ENCODE measurements at places on chromosomes 13 and 19.

DNA sequence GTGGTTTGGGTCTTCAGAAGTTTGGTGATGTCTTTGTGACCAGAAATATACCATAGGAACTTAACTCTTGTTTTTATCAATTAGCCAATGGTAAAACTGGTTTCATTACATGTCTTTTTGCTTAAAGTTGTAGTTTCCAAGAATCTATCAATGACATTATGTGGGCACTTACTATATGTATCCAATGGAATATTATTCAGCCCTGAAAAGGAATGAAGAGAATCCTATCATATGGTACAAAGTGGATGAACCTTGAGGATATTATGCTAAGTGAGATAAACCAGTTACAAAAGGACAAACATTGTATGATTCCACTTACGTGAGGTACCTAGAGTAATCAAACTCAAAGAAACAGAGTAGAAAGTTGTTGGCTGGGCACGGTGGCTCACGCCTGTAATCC is 26.4 kb downstream of the RCBTB1 start:
- no peaks in the 10 kb centered on the region for H3K27me3 ChIP-seq
- H3K4me3 ChIP-seq, result no peak overlapping the region
- DNase-seq, result no peak
- no peaks in the 10 kb centered on the region for H3K4me1 ChIP-seq

GRCh38 chr19:2266183-2266993 is 10.2 kb upstream of the JSRP1 start:
- no peaks in the 10 kb centered on the region for H3K4me1 ChIP-seq
- H3K36me3 ChIP-seq, result no peaks in the 10 kb centered on the region
- no peak overlapping the region for H3K4me3 ChIP-seq
- H3K27me3 ChIP-seq, result no peaks in the 10 kb centered on the region

GRCh38 chr13:45113233-45114224 is 6.8 kb upstream of the GTF2F2 start:
- H3K27ac ChIP-seq, result no peak overlapping the region
- H3K36me3 ChIP-seq, result no peaks in the 10 kb centered on the region
- H3K4me1 ChIP-seq, result no peaks in the 10 kb centered on the region
- no peaks in the 10 kb centered on the region for H3K27me3 ChIP-seq

- H3K36me3 ChIP-seq, result no peaks in the 10 kb centered on the region
- no peaks in the 10 kb centered on the region for H3K27me3 ChIP-seq
- no peaks in the 10 kb centered on the region for H3K4me1 ChIP-seq
- no peak overlapping the region for H3K27ac ChIP-seq
- no peak for DNase-seq
Observed at GRCh38 chr13:90477216-90477615, 870.3 kb upstream of the MIR17HG start.

- peak overlapping the region; percentile 64 for H3K27ac ChIP-seq
- H3K4me3 ChIP-seq, result no peak overlapping the region
- DNase-seq, result peak; percentile 56
- peaks cover 6% of the 10 kb centered on the region for H3K4me1 ChIP-seq
- H3K36me3 ChIP-seq, result no peaks in the 10 kb centered on the region
- H3K27me3 ChIP-seq, result no peaks in the 10 kb centered on the region
Observed at GRCh38 chr13:24215732-24216131, 55.2 kb downstream of the SPATA13 start.

DNA sequence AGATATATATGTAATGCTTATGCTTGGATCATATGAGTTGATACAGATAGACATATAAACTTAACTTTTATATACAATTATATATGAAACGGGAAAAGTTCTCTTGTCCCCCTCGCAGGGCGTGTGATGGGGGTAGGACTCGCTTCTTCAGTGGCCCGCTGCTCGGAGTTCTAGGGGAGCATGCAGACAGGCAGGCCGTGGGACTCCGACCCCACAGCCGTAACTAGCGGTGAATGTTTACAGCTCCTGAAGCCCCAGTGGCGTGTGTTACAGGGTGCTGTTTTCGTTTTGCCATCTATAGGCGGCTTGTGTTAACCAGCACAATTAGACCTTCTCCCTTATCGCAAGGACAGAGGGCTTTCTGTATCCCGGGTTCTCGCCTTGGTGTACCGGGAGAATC is 1899.8 kb downstream of the PCDH9 start:
- no peaks in the 10 kb centered on the region for H3K36me3 ChIP-seq
- H3K27me3 ChIP-seq, result no peaks in the 10 kb centered on the region
- no peak overlapping the region for H3K4me3 ChIP-seq
- H3K4me1 ChIP-seq, result no peaks in the 10 kb centered on the region
- no peak overlapping the region for H3K27ac ChIP-seq

DNA sequence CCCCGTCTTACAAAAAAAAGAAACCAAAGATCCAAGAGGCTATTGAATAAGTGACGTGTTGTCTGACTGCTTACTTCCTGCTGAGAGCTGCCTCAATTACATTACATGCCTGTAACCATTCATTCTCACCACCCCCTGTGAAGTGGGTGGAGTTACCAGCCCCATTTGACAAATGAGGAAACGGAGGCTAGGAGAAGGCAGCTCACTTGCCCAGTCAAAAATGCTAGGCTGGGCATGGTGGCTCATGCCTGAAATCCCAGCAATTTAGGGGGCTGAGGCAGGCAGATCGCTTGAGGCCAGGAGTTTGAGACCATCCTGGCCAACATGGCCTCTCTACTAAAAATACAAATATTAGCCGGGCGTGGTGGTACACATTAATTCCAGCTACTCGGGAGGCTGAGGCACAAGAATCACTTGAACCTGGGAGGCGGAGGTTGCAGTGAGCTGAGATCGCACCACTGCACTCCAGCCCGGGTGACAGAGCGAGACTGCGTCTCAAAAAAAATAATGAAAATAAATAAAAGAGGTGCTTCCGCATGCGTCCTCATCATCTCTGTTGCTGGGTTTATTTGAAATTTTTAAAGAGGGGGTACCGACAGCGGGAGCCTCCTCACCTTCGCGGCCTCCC is 499 bp downstream of the LSM7 start:
- H3K27me3 ChIP-seq, result no peaks in the 10 kb centered on the region
- no peaks in the 10 kb centered on the region for H3K36me3 ChIP-seq
- H3K4me3 ChIP-seq, result peak overlapping the region; percentile 85
- DNase-seq, result no peak
- peaks cover 10% of the 10 kb centered on the region for H3K4me1 ChIP-seq

GRCh38 chr19:18594824-18595373 is 6.3 kb downstream of the REX1BD start:
- no peaks in the 10 kb centered on the region for H3K27me3 ChIP-seq
- peak overlapping the region; percentile 20 for H3K4me3 ChIP-seq
- peaks cover 3% of the 10 kb centered on the region for H3K36me3 ChIP-seq
- H3K27ac ChIP-seq, result no peak overlapping the region
- H3K4me1 ChIP-seq, result peaks cover 5% of the 10 kb centered on the region

- H3K27me3 ChIP-seq, result no peaks in the 10 kb centered on the region
- peak overlapping the region; percentile 99 for H3K4me3 ChIP-seq
- H3K4me1 ChIP-seq, result peaks cover 25% of the 10 kb centered on the region
- no peak for DNase-seq
- H3K36me3 ChIP-seq, result no peaks in the 10 kb centered on the region
Observed at GRCh38 chr19:18278521-18279265, 2.7 kb downstream of the JUND start.

- no peak for DNase-seq
- no peaks in the 10 kb centered on the region for H3K4me1 ChIP-seq
Observed at GRCh38 chr19:54673222-54673621, 10.4 kb downstream of the LILRB4 start.

DNA sequence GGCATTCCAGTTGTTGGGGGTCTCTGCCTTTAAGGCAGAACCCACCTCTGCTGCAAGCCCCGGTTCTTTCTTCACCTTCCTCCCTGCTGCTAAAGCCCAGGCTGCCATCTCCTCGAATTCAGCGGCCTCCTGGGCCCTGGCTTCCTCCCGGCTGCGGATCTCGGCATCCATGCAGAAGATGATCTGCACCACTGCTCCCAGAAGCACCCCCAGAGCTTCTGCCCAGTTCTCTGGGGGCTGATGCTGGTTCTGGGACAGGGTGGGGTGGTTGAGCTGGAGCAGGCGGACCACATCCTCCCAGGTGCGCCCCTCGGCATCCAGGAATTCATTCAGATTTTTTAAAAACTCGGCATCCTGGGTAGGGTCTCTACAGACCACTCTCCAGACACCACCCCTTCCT is 987 bp downstream of the PNMA8A start:
- no peaks in the 10 kb centered on the region for H3K27me3 ChIP-seq
- H3K4me1 ChIP-seq, result no peaks in the 10 kb centered on the region
- H3K27ac ChIP-seq, result no peak overlapping the region
- no peak for DNase-seq

DNA sequence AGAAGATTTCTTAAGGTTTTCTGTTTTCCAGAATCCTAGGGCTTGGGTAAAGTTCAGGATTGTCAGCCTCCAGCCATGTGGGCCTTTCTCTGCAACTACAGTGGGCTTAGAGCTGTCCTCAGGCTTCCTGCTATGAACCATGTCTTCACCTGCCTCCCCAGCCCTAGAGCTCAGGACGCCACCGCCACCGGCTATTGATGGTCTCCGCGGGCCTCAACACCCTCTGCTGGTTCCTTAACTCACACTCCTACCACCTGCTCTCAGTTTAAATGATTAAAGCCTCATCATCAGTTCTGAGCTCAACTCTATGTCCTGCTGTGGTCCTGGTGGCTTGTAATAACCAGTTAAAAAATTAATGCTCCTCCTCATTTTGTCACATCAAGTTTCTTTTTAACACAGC is 221.0 kb downstream of the EFNB2 start:
- no peak overlapping the region for H3K4me3 ChIP-seq
- DNase-seq, result no peak
- H3K27me3 ChIP-seq, result no peaks in the 10 kb centered on the region
- no peak overlapping the region for H3K27ac ChIP-seq

DNA sequence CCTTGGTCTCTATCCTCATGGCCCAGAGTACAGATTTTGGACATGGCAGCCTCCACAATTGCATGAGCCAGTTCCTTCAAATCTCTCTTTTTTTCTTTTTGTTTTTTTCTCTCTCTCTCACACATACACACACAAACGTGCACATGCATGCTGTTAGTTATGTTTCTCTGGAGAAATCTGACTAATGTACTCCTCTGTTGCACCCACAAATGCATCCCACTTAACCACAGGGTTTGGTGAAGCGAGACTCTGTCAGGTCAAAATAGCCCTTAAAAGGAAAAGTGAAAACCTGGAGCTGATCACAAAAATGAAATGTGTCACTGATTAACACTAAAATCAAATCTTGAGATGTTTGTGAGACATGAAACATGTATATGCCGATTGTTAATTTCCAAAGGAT is 374.6 kb upstream of the ARGLU1 start:
- H3K27me3 ChIP-seq, result no peaks in the 10 kb centered on the region
- no peak for DNase-seq
- H3K27ac ChIP-seq, result no peak overlapping the region
- H3K36me3 ChIP-seq, result no peaks in the 10 kb centered on the region

DNA sequence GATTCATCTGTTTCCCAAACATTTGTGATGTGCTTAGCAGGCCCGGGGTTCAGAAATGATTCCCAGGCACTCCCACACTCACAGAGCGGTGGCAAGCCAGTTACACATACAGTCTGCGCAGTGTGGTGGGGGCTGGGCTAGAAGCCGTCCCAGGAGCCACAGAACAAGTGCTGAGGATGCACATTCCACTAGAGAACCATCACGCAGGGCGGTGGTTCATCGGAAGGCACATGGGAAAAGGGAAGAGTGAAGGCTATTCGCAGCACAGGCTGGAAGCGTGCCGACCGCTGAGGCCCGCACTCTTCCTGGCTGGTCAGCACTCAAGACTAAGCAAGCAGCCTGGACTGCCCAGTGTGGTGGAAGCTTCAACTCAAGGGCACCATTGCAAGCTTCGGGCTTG is 126.3 kb upstream of the SLC7A1 start:
- H3K27me3 ChIP-seq, result no peaks in the 10 kb centered on the region
- no peak for DNase-seq
- H3K36me3 ChIP-seq, result no peaks in the 10 kb centered on the region

DNA sequence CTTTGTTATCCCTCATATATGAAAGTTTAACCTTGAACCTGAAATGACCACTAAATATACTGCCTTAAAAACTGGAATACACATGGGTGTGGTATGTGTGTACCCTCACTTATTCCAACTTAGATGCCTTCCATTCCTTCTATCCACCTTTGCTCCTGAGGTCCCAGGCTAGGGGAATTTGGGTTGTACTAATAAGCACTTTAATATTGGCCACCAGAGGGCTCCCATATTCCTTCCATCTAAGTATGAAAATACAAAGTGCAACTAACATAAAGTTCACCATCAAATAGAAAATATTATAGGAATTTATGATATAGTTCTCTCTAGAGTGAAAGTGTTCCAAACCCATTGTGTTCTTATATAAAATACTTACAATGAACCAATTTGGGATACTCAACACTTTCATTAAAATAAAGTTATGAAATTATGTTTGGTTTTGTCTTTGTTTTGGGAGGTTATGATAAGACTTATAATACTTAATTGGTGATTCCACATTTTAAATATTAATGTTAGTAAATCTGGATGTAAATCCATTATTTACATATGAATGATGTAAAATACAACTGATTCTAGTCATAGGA is 62.3 kb downstream of the ITGBL1 start:
- H3K36me3 ChIP-seq, result no peaks in the 10 kb centered on the region
- DNase-seq, result no peak
- H3K4me1 ChIP-seq, result no peaks in the 10 kb centered on the region
- H3K27me3 ChIP-seq, result no peaks in the 10 kb centered on the region

DNA sequence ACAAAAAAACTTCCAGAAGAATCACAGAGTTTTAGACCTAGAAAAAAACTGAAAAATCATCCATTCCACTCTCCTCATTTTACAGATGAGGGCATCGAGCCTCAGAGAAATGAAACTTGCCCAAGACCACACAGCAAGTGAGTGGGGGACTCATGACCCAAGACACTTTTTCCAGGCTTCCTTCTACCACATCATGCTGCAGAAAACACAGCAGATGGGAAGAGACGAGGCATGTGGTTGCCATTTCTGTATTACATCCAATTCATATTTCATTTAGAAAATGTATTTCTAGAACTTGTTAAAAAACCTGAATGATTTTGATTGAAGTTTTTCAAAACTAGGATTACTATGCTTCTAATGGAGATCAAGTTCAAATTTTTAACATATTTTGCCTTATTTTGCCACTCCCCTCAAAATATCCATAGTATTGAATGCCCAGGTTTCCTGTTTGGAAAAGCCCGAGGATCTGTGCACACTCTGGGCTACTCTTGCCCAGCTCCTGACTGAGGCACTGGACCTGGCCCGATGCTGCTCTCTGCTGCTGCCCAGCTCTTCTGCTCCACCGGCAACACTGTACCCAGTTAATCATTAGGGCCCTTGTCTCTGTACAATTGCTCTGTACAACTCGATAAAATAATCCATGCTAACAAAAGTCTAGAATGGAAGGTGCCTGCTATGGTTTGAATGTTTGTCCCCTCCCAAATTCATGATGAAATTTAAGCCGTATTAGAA is 157.4 kb downstream of the EFNB2 start:
- H3K27ac ChIP-seq, result no peak overlapping the region
- H3K4me3 ChIP-seq, result no peak overlapping the region
- no peak for DNase-seq
- no peaks in the 10 kb centered on the region for H3K4me1 ChIP-seq
- H3K36me3 ChIP-seq, result no peaks in the 10 kb centered on the region
- no peaks in the 10 kb centered on the region for H3K27me3 ChIP-seq

Measured in prostate gland (tissue), 2 donors.